ENCODE measurements at places on chromosomes 1 and 21. TPM values are rescaled to one million over a fixed set of nuclear protein-coding genes. Genes with fewer than 3 reads are reported as not detected.

NDUFV3 gene
- 52.0 TPM for total RNA-seq

KCNE1 gene
- 4.8 TPM for total RNA-seq

RPTN gene
- not detected for total RNA-seq

FHL3 gene
- total RNA-seq, result 15.8 TPM

SPATA6 gene
- total RNA-seq, result 9.3 TPM

C1orf21 gene
- total RNA-seq, result 79.9 TPM

RAB7B gene
- total RNA-seq, result 1.4 TPM

SPRR3 gene
- not detected for total RNA-seq

FCRL4 gene
- total RNA-seq, result not detected

CNKSR1 gene
- 1.8 TPM for total RNA-seq

C1orf56 gene
- total RNA-seq, result 7.1 TPM

DNASE2B gene
- total RNA-seq, result not detected

LCE1C gene
- total RNA-seq, result not detected

TTC34 gene
- total RNA-seq, result 0.91 TPM

PHTF1 gene
- 10.7 TPM for total RNA-seq

MYOG gene
- not detected for total RNA-seq

C1orf105 gene
- total RNA-seq, result 8.5 TPM

IFT25 gene
- total RNA-seq, result 13.2 TPM

KLHL20 gene
- total RNA-seq, result 16.2 TPM

DNA sequence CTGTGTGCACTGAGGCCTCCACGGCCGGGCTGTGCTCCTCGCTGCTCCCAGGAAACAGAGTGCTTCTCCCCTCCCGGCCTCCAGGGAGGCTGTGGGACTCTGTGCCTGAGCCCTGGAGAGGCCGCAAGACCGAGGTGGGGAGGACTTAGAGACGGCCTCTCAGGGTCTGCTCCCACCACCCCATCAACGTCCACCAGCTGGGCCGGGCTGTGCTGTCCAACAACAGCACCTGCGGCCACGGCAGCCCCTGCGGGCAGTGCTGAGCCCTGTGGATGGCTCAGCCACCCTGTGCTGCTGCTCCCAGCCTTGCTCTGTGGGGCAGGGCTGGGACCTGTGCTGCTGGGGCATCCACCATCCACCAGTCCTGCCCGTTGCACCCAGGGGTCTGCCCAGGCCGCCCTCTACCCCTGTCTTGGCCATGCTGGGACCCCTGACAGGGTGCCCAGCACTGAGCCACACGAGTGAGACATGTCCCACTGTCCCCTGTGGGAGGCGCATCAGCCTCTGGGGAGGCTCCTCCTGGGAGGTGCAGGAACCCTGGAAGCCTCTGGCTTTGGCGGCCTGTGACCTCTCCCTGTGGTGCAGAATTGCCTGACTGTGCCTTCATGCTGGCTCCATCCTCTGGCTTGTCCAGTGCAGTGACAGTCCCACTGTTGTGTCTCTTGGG lies 31.2 kb upstream of the LRRC3 start:
- no peaks in the 10 kb centered on the region for H3K36me3 ChIP-seq
- DNase-seq, result peak; percentile 1
- no peak overlapping the region for H3K27ac ChIP-seq
- H3K4me3 ChIP-seq, result no peak overlapping the region

DNA sequence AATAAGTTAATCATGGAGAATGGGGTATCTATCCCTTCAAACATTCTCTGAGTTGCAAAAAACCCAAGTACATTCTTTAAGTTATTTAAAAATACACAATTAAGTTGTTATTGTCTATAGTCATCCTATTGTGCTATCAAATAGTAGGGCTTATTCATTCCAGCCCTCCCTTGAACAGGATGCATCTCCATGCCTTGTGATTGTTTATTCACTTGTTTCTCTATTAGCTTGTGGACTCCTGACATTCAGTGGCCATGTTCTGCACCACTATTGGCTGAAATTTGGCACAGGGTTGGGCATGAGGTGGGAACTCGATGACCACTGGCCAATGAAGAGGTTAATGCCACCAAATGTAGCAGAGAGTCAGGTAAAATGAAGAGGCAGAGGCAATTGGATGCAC lies 272.8 kb downstream of the TNR start:
- H3K4me1 ChIP-seq, result no peaks in the 10 kb centered on the region
- no peak overlapping the region for H3K4me3 ChIP-seq
- H3K36me3 ChIP-seq, result no peaks in the 10 kb centered on the region
- no peak overlapping the region for H3K27ac ChIP-seq
- no peak for DNase-seq

- H3K36me3 ChIP-seq, result no peaks in the 10 kb centered on the region
- peak overlapping the region; percentile 62 for H3K4me3 ChIP-seq
- peak overlapping the region; percentile 20 for H3K27ac ChIP-seq
- no peak for DNase-seq
Measured at GRCh38 chr1:109112056-109112651, 1.8 kb upstream of the ELAPOR1 start.

DNA sequence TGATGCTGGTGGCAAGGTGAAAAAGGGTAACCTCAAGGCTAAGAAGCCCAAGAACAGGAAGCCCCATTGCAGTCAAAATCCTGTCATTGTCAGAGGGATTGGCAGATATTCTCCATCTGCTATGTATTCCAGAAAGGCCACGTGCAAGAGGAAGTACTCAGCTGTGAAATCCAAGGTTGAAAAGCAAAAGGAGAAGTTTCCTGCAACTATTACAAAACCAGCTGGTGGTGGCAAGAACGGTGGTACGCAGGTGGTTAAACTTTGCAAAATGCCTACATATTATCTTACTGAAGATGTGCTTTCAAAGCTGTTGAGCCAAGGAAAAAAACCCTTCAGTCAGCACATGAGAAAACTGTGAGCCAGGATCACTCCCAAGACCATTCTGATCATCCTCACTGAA lies 13.7 kb upstream of the VPS45 start:
- peaks cover 19% of the 10 kb centered on the region for H3K4me1 ChIP-seq
- H3K27me3 ChIP-seq, result no peaks in the 10 kb centered on the region
- DNase-seq, result no peak
- H3K27ac ChIP-seq, result no peak overlapping the region
- H3K4me3 ChIP-seq, result no peak overlapping the region

GRCh38 chr1:184025242-184025675 lies 12.3 kb downstream of the COLGALT2 start:
- H3K36me3 ChIP-seq, result no peaks in the 10 kb centered on the region
- H3K4me1 ChIP-seq, result peaks cover 67% of the 10 kb centered on the region
- no peaks in the 10 kb centered on the region for H3K27me3 ChIP-seq
- no peak overlapping the region for H3K4me3 ChIP-seq

GRCh38 chr1:61082311-61083012 lies at the start of gene NFIA:
Gene NFIA (plus strand): TSS chr1:61082561.
- H3K4me1 ChIP-seq, result peaks cover 83% of the 10 kb centered on the region
- peak within 1 kb of the TSS; percentile 98 for H3K27ac ChIP-seq
- no peaks in the 10 kb centered on the region for H3K36me3 ChIP-seq
- peak within 1 kb of the TSS; percentile 88 for H3K4me3 ChIP-seq
- H3K27me3 ChIP-seq, result no peaks in the 10 kb centered on the region

- H3K36me3 ChIP-seq, result no peaks in the 10 kb centered on the region
- no peak for DNase-seq
- H3K27ac ChIP-seq, result no peak overlapping the region
- no peaks in the 10 kb centered on the region for H3K4me1 ChIP-seq
- H3K27me3 ChIP-seq, result no peaks in the 10 kb centered on the region
Measured at GRCh38 chr21:37642493-37642892, 273.8 kb downstream of the KCNJ6 start.

- H3K27me3 ChIP-seq, result no peaks in the 10 kb centered on the region
- H3K4me3 ChIP-seq, result no peak overlapping the region
- no peak for DNase-seq
- no peaks in the 10 kb centered on the region for H3K36me3 ChIP-seq
- no peaks in the 10 kb centered on the region for H3K4me1 ChIP-seq
Measured at GRCh38 chr1:51524817-51525216, 5.8 kb upstream of the EPS15 start.

- H3K4me1 ChIP-seq, result no peaks in the 10 kb centered on the region
- no peak overlapping the region for H3K27ac ChIP-seq
- H3K27me3 ChIP-seq, result no peaks in the 10 kb centered on the region
- no peak overlapping the region for H3K4me3 ChIP-seq
- H3K36me3 ChIP-seq, result no peaks in the 10 kb centered on the region
Measured at GRCh38 chr1:99305626-99306025, 41.3 kb downstream of the PLPPR4 start.

- H3K4me1 ChIP-seq, result peaks cover 17% of the 10 kb centered on the region
- no peak for DNase-seq
- peaks cover 96% of the 10 kb centered on the region for H3K27me3 ChIP-seq
- no peak overlapping the region for H3K27ac ChIP-seq
- peak overlapping the region; percentile 68 for H3K4me3 ChIP-seq
- no peaks in the 10 kb centered on the region for H3K36me3 ChIP-seq
Measured at GRCh38 chr1:47508702-47509431, 71.0 kb downstream of the FOXD2 start.

- no peak overlapping the region for H3K27ac ChIP-seq
- no peak overlapping the region for H3K4me3 ChIP-seq
- H3K27me3 ChIP-seq, result no peaks in the 10 kb centered on the region
- peaks cover 26% of the 10 kb centered on the region for H3K36me3 ChIP-seq
Measured at GRCh38 chr1:19738076-19738475, 61.6 kb downstream of the TMCO4 start.

GRCh38 chr1:35398739-35399138 lies 130.2 kb downstream of the ZMYM4 start:
- DNase-seq, result no peak
- H3K27me3 ChIP-seq, result no peaks in the 10 kb centered on the region
- peaks cover 92% of the 10 kb centered on the region for H3K36me3 ChIP-seq
- no peaks in the 10 kb centered on the region for H3K4me1 ChIP-seq
- no peak overlapping the region for H3K4me3 ChIP-seq
- no peak overlapping the region for H3K27ac ChIP-seq

DNA sequence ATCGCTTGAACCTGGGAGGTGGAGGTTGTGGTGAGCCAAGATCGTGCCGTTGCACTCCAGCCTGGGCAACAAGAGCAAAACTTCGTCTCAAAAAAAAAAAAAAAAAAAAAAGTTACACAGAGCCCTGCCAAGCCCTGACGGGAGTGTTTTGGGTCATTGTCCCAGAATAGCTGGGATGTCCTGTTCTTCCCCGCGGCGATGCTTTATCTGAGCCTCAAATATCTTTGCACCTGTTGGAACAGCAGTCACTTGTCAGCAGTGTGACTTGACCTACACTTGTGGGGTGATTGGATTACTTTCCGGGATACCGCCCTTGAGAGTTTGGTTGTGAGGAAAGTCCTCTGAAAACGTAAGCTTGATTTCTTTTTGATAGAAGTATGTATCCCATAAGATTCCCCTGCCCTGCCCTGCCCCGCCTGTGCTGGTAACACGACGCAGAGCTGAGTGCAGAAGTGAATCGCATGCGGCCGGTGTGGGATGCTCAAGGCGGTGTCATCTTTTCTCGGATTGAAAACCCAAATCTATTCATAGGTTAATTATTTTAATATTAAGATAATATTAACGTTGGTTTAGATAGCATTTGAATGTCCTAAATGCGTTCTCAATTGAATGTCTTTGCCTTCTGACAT lies 50.9 kb downstream of the PCNT start:
- peaks cover 18% of the 10 kb centered on the region for H3K4me1 ChIP-seq
- peak overlapping the region; percentile 89 for H3K27ac ChIP-seq
- no peaks in the 10 kb centered on the region for H3K27me3 ChIP-seq
- peaks cover 32% of the 10 kb centered on the region for H3K36me3 ChIP-seq
- no peak for DNase-seq

DNA sequence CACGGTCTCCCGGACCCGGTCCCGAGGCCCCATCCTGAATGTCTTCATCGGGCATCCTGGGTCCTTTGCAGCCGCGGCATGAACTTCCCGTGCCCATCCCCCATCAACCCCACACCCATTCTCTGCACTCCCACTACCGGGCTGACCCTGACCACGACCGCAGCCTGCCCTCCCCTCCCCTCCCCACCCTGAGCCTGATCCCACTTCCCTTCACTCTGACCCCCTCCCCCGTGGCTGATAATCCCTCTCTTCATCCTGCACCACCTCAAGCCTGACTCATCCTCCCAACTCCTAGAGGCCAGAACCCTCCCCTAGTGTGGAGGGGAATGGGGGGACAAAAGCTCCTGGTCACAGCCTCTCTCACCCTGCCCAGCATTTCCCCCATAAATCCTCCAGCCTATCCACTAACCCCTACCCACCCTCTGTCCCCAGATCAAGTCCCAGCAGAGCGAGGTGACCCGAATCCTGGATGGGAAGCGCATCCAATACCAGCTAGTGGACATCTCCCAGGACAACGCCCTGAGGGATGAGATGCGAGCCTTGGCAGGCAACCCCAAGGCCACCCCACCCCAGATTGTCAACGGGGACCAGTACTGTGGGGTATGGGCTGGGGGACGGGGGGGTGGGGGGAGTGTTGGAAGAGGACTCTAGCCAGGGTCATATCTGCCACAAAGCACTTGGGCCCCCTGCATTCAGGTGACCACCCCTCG lies 602 bp downstream of the SH3BGRL3 start:
- no peak for DNase-seq
- no peaks in the 10 kb centered on the region for H3K27me3 ChIP-seq
- peaks cover 26% of the 10 kb centered on the region for H3K36me3 ChIP-seq
- peak overlapping the region; percentile 92 for H3K4me3 ChIP-seq
- H3K27ac ChIP-seq, result peak overlapping the region; percentile 98

- no peak overlapping the region for H3K27ac ChIP-seq
- no peak overlapping the region for H3K4me3 ChIP-seq
- H3K4me1 ChIP-seq, result no peaks in the 10 kb centered on the region
Measured at GRCh38 chr1:214958486-214958885, 124.1 kb upstream of the KCNK2 start.

- no peak for DNase-seq
- no peaks in the 10 kb centered on the region for H3K27me3 ChIP-seq
- no peak overlapping the region for H3K4me3 ChIP-seq
- no peaks in the 10 kb centered on the region for H3K36me3 ChIP-seq
- peak overlapping the region; percentile 51 for H3K27ac ChIP-seq
- H3K4me1 ChIP-seq, result peaks cover 59% of the 10 kb centered on the region
Measured at GRCh38 chr21:43365611-43366426, 61.1 kb downstream of the SIK1 start.

GRCh38 chr1:228150120-228150460 lies 360 bp downstream of the GJC2 start:
- no peaks in the 10 kb centered on the region for H3K27me3 ChIP-seq
- no peak for DNase-seq
- H3K27ac ChIP-seq, result peak overlapping the region; percentile 90
- H3K4me1 ChIP-seq, result peaks cover 66% of the 10 kb centered on the region
- peak overlapping the region; percentile 59 for H3K4me3 ChIP-seq

- no peak overlapping the region for H3K27ac ChIP-seq
- no peaks in the 10 kb centered on the region for H3K36me3 ChIP-seq
- no peak overlapping the region for H3K4me3 ChIP-seq
- DNase-seq, result no peak
Measured at GRCh38 chr1:158043232-158043631, 49.8 kb downstream of the KIRREL1 start.

GRCh38 chr1:181219938-181220337 lies 131.4 kb downstream of the IER5 start:
- H3K27me3 ChIP-seq, result peaks cover 3% of the 10 kb centered on the region
- DNase-seq, result no peak
- H3K4me1 ChIP-seq, result no peaks in the 10 kb centered on the region

GRCh38 chr1:41799723-41800122 lies 119.0 kb downstream of the HIVEP3 start:
- peaks cover 26% of the 10 kb centered on the region for H3K4me1 ChIP-seq
- peak overlapping the region; percentile 36 for H3K27ac ChIP-seq
- no peak for DNase-seq
- no peaks in the 10 kb centered on the region for H3K27me3 ChIP-seq

GRCh38 chr1:115463347-115463746 lies 125.3 kb upstream of the NGF start:
- no peak overlapping the region for H3K27ac ChIP-seq
- no peak overlapping the region for H3K4me3 ChIP-seq
- no peaks in the 10 kb centered on the region for H3K4me1 ChIP-seq
- no peak for DNase-seq
- H3K27me3 ChIP-seq, result no peaks in the 10 kb centered on the region
- no peaks in the 10 kb centered on the region for H3K36me3 ChIP-seq

- H3K27ac ChIP-seq, result peak overlapping the region; percentile 91
- peak; percentile 76 for DNase-seq
- peaks cover 43% of the 10 kb centered on the region for H3K36me3 ChIP-seq
- H3K4me1 ChIP-seq, result peaks cover 100% of the 10 kb centered on the region
Measured at GRCh38 chr1:26744075-26744959, 43.4 kb upstream of the PIGV start.
